Brain microvascular endothelial cell (primary cell): ENCODE measurements at places on chromosomes 2 and 18.

GRCh38 chr18:39238981-39239660 is 1673.5 kb upstream of the CELF4 start:
- no peak for DNase-seq

DNA sequence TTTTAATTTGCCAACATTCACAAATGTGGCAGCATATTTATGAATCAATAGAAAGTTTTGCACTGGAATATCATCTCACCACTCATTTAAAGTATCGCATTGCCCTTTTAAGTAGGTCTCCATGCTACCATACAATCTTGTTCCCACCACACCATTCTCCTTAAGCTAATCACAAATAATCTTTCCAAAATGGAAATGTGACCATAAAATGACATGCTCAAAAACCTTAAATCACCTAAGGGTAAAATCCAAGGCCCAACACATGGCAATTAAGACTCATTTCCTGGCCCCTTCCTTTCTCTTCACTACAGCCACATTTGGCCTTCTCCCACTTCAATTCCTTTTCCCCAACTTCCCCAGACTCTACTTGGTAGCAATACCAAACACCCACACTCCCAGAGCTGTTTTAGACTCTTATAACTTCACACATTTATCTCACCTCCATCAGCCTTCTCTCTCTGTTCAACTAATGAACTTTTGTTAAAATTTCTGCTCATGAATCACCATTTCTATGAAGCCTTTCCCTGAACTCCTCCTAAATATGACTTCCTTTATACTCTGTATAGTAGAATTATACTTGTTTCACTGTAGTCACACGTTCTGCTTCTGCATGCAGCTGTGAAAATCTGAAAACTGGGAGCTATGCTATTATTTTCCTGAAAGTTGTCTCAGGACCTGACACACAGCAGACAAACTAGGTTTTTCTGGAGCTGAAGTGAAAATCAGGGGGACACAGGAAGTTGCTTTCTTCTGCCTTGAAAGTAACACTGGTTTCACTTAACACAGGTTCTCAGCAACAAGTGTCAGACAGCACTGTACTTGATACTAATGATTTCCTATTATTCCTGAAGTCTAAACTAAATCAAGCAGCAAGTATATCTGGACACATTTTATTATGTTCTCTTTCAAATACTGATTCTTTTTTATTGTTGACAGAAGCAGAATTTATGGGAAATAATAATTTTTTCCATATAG is 303.9 kb downstream of the ZEB2 start:
- no peak for DNase-seq

DNA sequence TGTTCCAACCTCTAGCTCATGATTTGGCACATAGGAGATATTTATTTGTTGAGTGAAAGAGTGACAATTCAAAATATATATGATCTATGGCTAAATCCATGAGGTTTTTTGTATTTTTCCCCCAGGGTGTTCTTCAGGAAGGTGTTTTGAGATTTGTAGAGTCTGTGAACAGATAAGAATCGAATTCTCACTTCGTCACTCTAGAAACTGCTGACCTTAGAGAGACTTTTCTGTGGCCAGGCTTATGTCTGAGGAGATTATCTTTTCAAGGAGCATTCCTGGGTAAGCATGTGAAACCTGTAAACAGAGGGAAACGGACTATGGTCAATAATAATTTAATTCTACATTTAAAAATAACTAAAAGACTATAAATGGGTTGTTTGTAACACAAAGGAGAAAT is 849 bp upstream of the ITGB6 start:
- no peak for DNase-seq

- no peak for DNase-seq
Measured at GRCh38 chr2:221195829-221196228, 376.3 kb downstream of the EPHA4 start.

DNA sequence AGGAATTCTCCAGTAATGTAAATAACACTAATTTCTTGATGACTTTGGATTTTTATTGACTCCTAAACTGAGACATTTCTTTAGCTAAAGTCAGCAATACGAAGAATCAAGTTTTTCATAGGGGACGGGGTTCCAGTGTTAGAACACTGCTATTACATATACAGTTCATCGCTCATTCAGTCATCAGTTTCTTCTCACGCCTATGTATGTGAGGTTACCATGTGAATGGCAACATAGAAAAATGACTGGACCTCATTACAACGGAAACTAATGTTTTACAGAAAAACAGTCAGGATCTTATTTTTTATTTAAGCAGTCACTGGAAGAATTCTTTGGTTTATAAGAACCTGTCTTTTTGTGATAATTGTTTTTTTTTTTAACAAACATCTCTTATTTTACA is 56.4 kb downstream of the THADA start:
- DNase-seq, result no peak

- DNase-seq, result no peak
Measured at GRCh38 chr2:130814931-130815680, 21.6 kb upstream of the ARHGEF4 start.

DNA sequence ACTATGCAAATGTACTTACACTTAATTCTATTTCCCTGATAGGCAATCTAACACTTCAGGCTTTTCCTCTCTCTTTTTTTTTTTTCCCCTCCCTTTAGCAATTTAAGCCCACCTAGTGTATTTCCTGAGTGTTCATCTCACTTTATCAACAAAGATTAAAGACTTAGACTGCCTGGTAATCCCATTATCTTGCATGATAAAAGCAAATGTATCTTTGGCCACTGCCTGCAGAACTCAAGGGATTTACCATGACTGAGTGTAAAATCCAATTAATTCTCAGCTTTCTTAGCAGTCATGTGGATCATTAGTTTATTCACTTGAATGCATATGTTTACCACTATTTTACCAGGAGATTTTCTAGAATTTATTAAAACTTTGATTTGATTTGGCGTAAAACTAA is 1102.2 kb upstream of the GYPC start:
- no peak for DNase-seq

DNA sequence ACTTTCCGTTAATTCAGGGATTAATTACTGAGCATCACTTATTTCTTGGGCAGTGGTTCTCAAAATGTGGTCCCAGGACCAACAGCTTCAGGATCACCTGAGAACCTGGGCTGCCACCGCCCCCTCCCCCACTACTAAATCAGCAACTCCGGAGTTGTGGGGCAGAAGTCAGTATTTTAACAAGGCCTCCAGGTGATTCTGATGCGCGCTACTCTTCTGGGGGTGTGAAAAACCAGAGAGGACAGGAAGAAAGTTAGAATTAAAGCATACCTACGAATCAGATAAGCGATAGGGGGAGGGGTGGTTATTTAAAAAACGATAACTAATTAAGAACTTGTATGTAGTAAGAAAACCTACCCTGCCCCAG is 319 bp downstream of the ZSCAN30 start:
- no peak for DNase-seq

DNA sequence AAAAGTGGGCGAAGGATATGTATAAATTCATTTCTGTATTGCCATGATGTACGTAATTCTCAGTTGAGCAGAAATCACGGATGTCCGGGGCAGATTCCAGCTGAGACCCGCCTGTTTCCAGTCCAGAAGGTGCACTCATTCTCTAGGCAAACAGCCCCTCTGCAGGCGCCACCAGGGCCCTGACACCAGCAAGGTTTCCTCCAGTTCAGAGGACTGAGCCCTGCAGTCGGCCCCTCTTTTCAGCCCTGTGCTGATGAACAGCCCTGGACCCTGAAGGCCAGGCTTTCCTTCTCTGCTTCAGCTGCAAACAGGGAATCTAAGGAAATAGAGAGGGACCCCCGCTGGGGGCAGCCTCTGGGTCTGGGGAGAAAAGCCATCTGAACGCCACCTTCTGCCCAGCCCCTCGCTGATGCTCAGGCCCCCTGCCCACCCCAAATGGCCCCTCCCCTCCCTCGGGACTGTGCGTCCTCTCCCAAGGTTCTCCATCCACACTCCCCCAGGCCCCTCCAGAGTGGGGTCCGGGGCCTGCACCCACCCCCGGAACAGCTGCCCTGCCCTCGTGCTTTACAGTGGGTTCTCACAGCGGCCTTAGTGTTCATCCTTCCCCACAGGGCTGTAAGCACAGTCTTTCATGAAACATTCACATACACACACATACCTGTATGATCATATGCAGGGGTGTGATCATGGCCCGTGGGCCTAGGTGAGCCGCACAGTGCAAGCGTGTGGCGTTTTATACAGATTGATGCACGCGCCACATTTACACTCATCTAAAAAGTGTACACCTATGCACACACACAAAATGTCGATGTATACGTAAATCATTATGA is 12.1 kb downstream of the COPS9 start:
- DNase-seq, result no peak

GRCh38 chr2:10375570-10376281 is 72.4 kb downstream of the ODC1 start:
- DNase-seq, result no peak

DNA sequence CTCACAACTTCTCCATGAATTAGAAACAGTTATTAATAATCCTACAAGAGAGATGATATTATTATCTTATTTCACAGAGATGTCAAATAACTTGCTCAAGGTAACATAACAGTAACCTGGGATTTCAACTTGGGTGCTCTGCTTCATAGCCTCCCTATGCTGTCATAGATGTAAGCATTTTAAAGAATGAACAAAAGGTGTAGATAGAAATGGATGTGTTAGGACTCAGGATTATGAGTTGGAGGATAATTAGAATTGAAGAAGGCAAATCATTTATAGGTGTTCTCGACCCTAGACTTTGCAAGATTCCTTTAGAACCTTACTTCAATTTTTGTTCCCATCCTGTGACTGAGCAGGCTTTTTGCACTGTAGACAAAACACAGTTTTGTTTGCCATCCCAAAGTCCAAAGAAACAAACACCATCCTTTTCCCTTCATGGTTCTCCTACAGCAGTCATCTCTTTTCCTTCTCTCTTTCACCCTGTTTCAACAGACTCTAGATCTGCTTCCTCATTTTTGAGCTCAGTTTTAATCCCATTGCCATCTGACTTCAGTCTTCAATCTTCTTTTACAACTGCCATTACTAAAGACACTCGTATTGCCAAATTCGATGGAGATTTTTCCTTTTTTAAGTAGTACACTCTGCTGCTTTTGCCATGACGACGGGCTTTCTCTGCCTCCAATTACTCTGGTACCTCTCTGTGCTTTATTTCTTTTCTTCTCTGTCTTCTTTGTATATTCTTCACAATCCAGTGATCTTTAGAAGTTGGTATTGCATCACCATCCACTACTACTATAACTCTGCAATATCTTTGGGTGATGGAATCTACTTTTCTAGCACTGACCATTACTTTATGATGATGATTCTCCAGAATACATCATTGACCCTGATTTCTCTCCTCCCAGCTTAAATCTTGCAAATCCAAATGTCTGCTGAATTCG is 4.5 kb downstream of the HNMT start:
- DNase-seq, result no peak

GRCh38 chr2:30899516-30900054 is 92.3 kb upstream of the CAPN13 start:
- no peak for DNase-seq

- DNase-seq, result peak; percentile 1
Measured at GRCh38 chr2:182715121-182715891, 751 bp upstream of the DNAJC10 start.

DNA sequence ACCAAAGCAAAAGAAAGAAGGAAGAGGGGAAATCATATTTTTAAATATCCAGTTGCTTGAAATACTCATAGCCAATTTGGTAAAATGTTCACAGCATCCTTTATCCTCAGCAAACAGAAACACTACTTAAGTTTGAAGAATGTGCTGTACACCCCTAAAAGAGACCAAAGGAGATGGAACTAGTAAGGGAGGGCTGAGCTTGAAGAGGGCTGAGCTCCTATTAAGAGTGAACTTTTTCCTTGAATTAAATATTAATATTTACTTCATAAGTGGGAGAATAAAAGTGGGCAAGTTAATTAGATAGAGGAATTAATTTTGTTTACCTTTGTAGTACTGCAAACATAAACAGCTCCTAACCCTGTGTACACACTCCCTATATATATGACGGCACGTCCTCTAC is 7.0 kb downstream of the EVX2 start:
- DNase-seq, result no peak

GRCh38 chr2:55862246-55862645 is 61.3 kb downstream of the EFEMP1 start:
- peak; percentile 91 for DNase-seq

GRCh38 chr18:23448291-23448690 is 4.8 kb upstream of the RIOK3 start:
- no peak for DNase-seq

DNA sequence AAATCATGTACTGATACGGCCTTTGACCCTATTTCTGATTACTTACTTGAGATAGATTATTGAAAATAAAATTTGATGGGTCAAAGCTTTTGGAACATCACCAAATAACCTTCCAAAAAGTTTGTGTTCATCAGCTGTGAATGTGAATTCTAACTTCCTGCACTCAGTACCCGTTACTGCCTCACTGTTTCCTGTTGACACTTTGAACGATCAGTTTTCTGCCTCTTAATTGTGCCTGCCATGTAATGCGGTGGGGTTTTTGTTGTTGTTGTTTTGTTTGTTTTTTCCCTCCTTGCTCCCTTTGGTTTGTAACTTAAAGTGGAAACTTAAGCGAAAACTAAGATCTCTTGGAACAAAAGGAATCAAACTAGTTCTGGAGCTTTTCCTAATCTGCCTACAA is 18.9 kb downstream of the ATG16L1 start:
- no peak for DNase-seq

GRCh38 chr2:43218155-43218701 is 8.2 kb downstream of the ZFP36L2 start:
- DNase-seq, result peak; percentile 37

DNA sequence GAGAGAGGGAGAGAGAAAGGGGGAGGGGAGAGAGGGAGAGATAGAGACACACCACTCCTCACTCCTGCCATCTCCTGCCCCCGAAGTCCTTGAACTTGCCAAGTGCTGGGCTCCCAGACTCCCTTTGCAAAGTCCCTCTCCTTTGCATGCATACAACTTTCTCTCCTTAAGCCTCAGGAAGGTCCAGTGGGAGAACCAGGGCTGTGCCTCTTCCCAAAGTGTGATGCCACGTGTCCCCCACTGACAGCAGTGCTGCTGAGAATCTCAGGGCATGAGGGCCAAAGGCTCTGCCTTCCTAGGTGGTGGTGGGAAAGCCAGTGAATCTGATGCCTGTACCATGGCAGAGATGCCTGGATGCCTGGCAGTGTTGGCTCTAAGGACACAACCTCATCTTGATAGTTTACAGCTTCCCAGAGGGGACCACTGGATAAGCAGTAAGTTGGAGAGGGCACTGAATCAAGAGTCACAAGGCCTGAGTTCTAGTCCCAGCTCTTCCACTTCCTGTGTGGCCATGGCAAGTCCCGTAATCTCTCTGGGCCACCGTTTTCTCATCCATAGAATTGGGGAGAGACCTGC is 103.4 kb downstream of the CLIP4 start:
- no peak for DNase-seq

- DNase-seq, result no peak
Measured at GRCh38 chr2:173415431-173416381, 61.0 kb downstream of the CDCA7 start.

- DNase-seq, result no peak
Measured at GRCh38 chr2:9744256-9745004, 98.8 kb upstream of the TAF1B start.

GRCh38 chr2:208373460-208374089 is 33.0 kb upstream of the PTH2R start:
- DNase-seq, result peak; percentile 53

- DNase-seq, result no peak
Measured at GRCh38 chr2:74863802-74864248, 29.9 kb downstream of the HK2 start.
